AG04449 (cell line): ENCODE measurements at places on chromosomes 7 and 10.

DNA sequence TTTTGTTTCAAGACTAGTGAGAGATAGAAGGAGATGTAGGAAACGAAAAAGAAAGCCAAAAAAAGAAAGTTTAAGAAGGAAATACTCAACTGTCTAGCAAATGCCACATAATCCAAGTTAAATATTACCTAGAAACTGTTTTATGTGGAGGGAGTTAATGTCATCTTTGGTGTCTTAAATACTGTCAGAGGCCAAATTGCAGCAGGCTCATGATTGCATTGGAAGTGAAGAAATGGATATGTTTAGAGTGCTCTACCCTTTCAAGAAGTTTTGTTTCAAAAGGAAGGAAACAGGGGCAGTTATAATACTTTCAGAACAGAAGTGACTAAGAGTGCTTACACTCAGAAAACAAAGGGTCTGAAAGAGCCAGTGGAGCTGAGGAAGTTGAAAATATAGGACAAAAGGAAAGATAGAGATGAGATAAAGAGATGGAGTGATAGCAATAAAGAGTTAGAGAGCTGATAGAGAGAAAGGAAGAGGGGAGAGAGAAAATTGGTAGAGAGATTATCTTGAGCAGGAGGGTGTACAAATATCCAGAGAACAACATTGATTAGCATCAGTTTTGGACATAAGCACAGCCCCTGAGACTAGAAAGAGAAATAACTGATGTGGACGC is 28.0 kb upstream of the GNAI1 start:
- DNase-seq: no peak

DNA sequence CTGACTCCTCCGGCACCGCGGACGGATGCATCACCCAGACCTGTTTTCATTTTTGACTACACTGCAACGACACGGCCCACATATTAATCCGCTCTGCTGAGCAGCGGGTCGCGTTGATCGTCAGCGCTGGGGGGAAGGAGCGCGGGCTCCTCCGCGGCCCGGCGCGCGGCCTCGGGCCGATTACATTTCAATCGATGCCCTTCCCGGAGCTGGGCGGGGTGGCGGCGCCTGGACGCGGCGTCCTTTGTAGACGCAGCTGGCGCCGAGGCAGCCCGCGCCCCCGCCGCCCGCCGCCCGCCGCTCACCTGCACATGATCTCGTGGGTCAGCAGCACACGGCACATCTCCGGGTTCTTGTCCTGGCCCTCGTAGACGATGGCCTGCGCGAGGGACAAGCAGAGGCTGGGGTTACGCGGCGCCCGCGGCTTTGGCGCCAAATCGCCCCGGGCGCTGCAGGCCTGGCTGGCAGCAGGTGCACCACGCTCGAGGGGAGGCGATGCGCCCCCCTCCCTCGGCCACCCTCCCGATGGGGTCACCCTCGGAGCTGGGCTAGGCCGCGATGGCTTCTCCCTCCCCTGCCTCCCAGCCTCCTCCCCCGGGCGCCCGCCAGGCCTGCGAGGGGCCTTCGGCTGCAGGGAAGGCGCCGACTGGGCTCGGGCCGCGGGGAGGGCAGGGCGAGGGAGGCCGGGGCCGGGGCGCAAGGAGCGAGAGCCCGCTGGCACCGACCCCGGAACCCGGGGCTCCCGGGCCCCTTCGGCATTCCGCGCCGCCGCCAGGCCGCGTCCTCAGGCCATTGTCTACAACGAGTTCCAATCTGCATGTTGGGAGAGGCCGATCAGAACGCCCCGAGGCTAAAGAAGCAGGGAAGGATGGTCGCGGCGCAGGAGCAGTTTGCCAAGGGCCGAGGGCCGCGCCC is 5.2 kb downstream of the EBF3 start:
- DNase-seq: no peak

GRCh38 chr7:11427686-11428273 is 404.2 kb downstream of the THSD7A start:
- DNase-seq: peak; percentile 5

DNA sequence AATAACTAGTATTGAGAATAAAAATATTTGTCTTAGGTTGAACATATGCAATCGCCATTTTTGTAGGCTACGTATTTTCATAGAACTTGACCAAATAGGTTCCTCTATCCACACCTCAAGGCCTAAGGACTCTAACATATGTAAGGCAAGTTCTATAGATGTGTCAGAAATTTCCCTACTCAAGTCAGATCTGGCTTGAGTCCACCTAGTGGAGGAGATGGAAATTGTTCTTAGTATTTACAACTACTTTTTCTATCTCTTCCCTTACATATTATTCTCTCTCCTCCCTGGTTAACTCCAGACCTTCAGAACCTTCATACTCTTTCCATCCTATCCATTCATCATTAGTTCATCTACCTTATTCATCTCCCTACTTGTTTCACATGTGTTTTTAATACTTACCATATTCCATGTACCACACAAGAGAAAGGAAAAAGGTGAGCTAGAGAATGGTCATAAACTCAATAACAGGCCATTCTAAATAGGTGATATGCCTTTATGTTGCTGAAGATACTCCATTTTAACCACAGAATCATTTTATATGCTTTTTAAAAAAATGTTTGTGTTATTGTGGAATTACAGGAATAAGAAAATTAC is 174.5 kb upstream of the HDAC9 start:
- DNase-seq: peak; percentile 16

GRCh38 chr10:125578658-125579315 is 104.2 kb downstream of the TEX36 start:
- no peak for DNase-seq

- DNase-seq: no peak
Observed at GRCh38 chr7:24911213-24911603, 68.8 kb downstream of the OSBPL3 start.

- no peak for DNase-seq
Observed at GRCh38 chr7:140707132-140707531, 10.6 kb downstream of the NDUFB2 start.

GRCh38 chr7:115632636-115633035 is 397.9 kb downstream of the TFEC start:
- no peak for DNase-seq

GRCh38 chr7:11750191-11750590 is 81.8 kb downstream of the THSD7A start:
- no peak for DNase-seq

GRCh38 chr10:101670635-101671034 is 24.3 kb downstream of the FBXW4 start:
- no peak for DNase-seq

DNA sequence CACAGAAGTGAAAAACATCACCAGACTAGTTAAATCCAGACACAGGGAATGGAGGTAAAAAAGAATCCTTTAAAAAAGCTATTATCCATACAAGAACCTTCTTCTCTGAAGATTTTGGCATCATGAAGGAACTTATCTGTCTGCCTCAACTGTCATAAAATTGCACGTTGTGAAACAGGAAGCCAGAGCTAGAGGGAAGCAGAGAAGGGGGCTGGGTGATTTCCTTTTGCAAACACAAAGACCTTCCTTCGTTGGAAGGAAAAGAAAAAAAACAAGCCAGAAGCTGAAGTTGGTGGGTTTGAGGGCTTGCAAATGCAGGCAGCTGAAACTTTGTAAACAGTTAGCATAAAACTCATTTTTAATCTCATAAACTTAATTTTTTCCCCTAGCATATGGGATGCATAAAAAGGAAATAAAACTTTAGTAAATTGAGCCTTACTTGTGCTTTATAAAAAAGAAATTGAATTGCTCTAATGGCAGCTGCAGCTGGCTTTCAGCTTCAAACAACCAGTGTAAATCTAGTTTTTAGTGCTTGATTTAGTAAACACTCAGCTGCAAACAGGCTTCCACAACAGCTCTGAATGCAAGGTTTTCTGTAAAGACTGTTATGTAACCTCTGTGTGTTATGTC is 101.6 kb downstream of the OTUD1 start:
- no peak for DNase-seq

- no peak for DNase-seq
Observed at GRCh38 chr7:83782628-83783027, 133.7 kb upstream of the SEMA3E start.

- no peak for DNase-seq
Observed at GRCh38 chr7:157368955-157369354, 32.2 kb downstream of the DNAJB6 start.

DNA sequence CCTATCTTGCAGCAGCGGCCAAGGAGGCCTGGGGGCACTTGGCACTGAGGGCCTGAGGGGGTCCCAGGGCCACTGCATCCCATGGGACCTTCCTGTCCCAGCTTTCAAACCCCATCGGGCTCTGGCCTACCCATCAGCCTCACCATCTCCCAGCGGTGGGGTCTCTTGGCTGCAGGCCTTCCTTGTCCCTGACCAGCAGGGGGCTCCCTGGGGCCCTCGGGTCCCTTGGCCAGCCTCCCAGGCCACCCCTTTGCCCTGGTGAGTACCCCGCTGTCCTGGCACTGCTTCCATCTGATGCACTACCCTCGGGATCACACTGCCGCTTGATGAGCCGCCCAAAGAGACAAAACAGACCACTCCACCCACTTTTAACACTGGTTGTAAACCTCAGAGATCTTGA is 43.5 kb downstream of the YKT6 start:
- no peak for DNase-seq

DNA sequence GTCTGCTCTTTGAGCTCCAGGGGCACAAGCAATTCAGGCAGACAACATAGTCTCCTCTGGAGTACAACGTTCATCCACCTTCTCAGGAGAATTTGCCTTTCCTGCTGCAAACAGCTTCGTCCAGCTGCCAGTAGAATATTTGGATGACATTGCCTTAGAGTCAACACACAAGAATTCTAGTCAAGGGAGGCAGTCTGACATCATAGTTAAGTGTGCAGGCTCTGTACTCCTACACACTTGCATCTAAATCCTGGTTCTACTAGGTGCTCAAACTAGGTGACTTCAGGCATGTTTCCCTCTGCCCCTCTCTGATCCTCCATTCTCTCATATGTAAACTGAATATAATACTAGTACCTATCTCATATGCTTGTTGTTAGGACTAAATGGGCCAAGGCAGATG is 314.8 kb downstream of the HPSE2 start:
- DNase-seq: no peak

GRCh38 chr10:70549962-70550458 is 52.5 kb downstream of the PRF1 start:
- no peak for DNase-seq
